ENCODE measurements at places on chromosomes 16 and 17.

DNA sequence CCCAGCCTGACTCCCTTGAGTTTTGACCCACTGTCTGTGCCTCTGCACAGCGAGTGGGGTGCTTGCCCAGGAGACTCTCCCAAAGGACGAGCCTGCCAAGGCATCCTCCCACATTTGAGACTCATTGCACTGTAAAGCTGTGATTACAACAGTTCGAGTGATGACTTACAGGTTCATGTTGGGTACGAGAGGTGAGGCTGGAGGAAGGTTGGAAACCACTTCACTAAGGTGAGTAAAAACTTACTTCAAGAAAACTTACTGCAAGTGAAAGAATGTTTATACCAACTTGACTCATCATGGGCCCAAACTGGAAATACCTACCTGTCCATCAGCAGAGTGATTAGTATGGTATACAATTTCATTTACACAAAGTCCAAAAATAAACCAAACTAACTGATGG, 360.1 kb upstream of the CDH11 start:
- no peak for DNase-seq

DNA sequence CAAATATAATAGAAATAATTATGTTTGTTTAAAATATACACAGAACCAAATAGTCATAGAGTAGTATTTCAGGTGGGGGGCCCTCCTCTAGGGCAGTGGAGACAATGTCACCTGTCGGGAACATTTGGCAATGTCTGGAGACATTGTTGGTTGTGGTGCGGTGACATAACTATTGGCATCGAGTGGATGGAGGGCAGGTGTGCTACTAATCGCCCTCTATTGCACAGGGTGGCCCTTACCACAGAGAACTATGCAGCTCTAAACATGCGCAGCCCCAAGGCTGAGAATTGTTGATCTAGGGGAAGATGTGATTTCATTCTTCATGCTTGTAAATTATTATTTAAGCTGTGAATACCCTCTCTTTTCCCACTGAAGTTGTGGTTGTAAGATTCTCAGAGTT, 594.0 kb downstream of the WWOX start:
- DNase-seq = no peak

DNA sequence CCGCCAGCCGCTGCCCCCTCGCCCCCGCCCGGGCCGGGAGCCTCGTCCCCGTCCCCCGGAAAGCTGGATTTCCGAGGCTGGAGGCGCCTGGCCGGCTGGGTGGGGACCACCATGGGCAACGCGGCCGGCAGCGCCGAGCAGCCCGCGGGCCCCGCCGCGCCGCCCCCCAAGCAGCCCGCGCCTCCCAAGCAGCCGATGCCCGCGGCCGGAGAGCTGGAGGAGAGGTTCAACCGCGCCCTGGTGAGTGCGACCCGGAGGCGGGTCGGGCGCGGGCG, 266 bp downstream of the FMNL1 start:
- DNase-seq = no peak

- DNase-seq = no peak
Observed at GRCh38 chr16:53043428-53043831, 9.3 kb downstream of the CHD9NB start.

GRCh38 chr17:33474789-33475188, 181.7 kb upstream of the ASIC2 start:
- no peak for DNase-seq

DNA sequence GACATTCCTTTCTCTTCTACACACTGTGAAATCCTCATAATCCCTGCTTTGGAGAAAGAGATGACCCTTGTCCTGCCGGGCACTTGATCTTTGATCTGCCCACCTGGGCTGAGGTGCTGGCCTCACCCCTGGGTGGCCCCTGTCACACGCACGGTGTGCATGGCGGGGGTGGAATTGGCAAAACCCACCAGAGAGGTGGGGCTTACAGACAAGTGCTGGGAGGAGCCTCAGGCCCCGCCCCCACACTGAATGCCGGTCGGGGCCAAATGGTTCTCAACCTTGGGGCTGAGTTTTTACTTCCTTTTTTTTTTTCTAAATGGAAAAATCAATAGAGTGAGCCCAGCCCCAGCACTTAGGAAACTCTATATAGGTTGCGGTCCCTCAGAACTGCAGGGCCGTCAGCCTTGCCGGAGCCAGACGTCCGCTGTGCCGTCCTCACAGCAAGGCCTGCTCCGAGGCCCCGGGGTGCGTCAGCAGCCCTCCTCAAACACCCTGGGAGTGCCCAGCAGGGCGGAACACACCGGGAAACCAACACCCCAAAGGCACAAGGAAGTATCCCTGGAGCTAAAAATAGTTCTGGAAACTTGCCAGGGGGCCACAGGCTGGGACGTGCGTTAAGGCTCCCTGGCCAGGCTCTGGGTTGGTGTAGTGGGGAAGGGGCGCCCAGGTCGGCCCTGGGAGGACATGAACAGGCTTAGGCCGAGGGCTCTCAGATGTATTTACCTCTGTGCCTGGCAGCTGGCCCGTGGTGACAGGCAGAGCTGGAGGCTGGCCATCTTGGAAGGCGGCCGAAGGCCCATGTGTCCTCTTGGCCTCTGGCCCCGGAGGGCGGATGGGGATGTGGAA, 11.0 kb downstream of the GPRC5C start:
- no peak for DNase-seq

- no peak for DNase-seq
Observed at GRCh38 chr17:27288183-27288582, 5.7 kb upstream of the WSB1 start.

- no peak for DNase-seq
Observed at GRCh38 chr17:66455060-66455459, 152.6 kb downstream of the PRKCA start.

DNA sequence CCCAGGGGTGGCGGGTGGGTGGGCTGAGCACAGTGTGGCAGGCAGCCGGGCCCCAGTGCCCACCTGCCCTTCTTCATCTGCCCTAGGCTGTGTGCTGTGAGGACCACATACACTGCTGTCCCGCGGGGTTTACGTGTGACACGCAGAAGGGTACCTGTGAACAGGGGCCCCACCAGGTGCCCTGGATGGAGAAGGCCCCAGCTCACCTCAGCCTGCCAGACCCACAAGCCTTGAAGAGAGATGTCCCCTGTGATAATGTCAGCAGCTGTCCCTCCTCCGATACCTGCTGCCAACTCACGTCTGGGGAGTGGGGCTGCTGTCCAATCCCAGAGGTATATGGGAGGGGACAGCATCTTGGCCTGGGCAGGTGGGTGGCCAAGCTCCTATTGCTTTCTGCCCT, 6.4 kb downstream of the GRN start:
- DNase-seq = no peak

DNA sequence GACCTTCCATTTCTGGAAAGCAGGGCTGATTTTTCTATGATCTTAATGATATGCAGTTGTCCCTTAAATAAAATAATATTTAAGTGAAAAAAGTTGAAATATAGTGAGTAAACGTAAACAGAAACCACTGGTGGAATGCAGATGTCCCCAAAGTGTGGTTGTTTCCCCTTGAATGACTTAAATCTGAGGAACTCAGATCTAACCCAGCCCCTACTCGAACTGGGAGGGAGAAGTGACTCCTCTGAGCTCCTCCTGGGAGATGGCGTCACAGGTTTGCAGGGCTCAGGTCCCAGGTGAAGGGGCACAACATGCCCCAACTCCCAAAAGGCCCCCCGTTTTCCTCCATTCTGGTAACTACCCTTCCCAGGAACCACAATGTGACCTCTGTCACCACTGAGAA, 142.8 kb downstream of the IRF8 start:
- no peak for DNase-seq

- no peak for DNase-seq
Observed at GRCh38 chr17:20967776-20968175, 75.0 kb downstream of the USP22 start.

- no peak for DNase-seq
Observed at GRCh38 chr16:87845213-87845612, 24.1 kb downstream of the SLC7A5 start.

- no peak for DNase-seq
Observed at GRCh38 chr17:7867881-7868329, 10.1 kb downstream of the CYB5D1 start.

GRCh38 chr17:52696362-52696761, 537.8 kb upstream of the CA10 start:
- no peak for DNase-seq

GRCh38 chr17:27430882-27431491, 25.3 kb upstream of the KSR1 start:
- DNase-seq = no peak

GRCh38 chr17:62807812-62808575, at the start of gene MARCHF10:
Gene MARCHF10, minus strand, starts transcription at chr17:62808314. Its CDS starts 6,579 bp downstream, at chr17:62801735.
- DNase-seq = no peak

DNA sequence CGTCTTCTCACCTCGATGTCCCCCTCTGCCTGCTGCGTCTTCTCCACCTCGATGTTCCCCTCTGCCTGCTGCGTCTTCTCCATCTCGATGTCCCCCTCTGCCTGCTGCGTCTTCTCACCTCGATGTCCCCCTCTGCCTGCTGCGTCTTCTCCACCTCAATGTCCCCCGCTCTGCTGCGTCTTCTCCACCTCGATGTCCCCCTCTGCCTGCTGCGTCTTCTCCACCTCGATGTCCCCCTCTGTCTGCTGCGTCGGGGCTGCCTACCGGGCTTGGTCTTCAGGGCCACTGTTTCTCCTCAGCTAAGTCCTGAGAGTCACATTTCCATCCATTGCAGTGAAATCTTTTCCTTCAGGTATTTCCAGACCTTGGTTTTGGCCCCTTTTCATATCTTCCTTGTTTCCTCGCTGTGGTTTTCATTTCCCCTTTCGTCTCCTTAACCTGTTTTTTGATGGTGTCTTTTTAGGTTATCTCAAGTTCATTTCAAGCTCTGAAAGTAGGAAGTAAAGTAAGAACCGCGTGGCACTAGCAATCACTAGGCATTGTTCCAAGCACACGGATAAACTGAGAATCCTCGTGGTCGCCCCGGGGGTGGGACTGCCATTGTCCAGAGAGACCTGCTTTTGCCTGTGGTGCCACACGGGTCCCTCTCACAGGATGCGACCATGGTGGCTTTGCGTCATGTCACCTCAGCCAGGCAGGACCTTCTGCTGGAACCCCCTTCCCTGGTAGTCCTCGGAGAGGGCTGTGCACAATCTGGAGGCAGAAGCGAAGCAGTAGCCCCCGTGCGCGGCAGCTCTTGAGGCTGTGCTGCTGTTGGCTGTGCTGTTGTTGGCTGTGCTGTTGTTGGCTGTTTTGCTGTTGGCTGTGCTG, 9.5 kb upstream of the ZNF750 start:
- no peak for DNase-seq

DNA sequence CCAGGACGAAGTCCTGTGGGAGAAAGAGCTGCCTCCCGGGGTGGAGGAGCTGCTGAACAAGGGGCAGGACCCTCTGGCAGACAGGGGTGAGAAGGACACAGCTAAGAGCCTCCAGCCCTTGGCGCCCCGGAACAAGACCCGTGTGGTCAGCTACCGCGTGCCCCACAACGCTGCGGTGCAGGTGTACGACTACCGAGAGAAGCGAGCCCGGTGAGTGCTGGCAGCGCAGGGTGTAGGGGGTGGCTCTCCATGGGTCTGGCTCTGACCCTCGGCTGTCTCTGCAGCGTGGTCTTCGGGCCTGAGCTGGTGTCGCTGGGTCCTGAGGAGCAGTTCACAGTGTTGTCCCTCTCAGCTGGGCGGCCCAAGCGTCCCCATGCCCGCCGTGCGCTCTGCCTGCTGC, 21.4 kb downstream of the MVP start:
- no peak for DNase-seq

- no peak for DNase-seq
Observed at GRCh38 chr16:78684030-78684611, 584.7 kb downstream of the WWOX start.

DNA sequence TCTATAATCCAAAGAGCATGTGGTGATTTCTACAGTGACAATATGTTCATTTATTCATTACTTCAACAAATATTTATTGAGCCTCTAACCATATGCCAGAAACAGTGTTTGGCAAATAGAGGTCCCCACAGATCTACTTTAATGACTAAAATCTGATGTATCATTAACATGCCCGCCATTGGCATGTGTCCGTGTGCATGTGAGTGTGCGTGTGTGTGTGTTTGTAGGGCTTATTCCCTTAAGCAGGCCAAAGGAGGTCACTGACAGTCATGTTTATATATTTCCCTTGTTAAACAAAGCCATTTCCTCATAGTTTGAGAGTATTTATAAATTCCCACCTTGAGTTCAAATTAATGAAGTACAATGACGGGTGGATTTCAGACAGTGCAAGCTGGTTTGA, 174.4 kb upstream of the IRX6 start:
- no peak for DNase-seq

- no peak for DNase-seq
Observed at GRCh38 chr16:64717871-64718270, 404.0 kb downstream of the CDH11 start.

All from AG04449 (cell line).